GM20000 (cell line): ENCODE measurements at places on chromosomes 1 and 21.

- no peak for DNase-seq
These were observed 2.7 kb upstream of the TMEM61 start for GRCh38 chr1:54977533-54978297.

- no peak for DNase-seq
These were observed 433.1 kb upstream of the KAZN start for GRCh38 chr1:14165371-14165801.

- DNase-seq = no peak
These were observed 279.4 kb downstream of the PTGER3 start for GRCh38 chr1:70768216-70768615.

DNA sequence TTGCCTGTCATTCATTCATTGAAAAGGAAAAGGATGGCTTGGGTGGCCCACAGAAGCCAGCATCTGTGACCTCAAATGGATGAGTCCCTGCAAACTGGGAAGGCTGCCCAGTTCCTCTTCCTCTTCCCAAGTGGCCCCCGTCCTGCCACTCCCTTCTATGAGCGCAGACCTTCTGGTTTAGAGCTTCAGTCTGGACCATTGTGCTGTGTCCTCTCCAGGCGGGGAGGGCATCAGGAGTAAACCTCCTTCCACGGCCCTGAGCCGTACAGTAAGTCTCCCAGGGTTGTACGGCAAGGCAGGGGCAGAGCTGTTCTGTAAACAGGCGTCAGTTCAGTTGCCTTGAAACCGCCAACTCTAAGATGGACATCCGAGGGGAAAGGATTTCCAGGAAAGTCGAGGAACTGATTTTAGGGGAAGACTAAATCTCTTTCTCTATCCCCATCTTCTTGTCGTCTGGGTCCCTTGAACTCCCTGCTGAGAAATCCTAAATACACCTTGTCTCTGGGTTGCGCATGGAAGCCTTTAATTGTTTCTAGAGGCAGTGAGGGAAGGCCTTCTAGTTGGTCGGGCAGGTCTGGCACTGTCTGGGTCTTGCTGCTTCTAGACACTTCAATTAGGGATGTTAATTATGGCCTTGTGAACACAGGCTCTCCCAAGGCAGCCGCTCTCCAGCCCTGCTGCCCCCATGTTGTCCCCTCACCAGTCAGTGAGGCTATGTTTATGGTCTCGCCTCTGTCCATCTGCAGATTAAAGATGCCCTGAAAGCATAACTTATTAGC, 22.1 kb downstream of the SOX13 start:
- no peak for DNase-seq

- DNase-seq = no peak
These were observed 337.5 kb downstream of the CHRM3 start for GRCh38 chr1:239723776-239724367.

DNA sequence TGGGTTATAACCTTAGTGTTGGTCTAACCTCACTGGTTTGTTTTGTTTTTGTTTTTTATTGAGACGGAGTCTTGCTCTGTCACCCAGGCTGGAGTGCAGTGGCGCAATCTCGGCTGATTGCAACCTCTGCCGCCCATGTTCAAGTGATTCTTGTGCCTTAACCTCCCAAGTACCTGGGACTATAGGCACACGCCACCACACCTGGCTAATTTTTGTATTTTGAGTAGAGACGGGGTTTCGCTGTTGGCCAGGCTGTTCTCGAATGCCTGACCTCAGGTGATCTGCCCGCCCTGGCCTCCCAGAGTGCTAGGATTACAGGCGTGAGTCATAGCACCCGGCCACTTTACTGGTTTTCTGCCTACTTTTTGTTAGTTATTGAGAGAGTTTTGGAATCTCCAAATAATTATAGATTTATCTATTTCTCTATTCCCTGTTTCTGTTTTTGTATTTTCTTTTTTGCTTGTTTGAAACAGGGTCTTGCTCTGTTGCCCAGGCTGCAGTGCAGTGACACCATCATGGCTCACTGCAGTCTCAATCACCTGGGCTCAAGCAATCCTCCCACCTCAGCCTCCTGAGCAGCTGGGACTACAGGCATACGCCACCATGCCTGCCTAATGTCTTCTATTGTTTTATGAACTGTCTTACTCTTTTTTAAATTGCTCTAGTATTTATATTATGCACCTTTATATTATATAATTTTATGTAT, 21.4 kb downstream of the SMG7 start:
- no peak for DNase-seq

DNA sequence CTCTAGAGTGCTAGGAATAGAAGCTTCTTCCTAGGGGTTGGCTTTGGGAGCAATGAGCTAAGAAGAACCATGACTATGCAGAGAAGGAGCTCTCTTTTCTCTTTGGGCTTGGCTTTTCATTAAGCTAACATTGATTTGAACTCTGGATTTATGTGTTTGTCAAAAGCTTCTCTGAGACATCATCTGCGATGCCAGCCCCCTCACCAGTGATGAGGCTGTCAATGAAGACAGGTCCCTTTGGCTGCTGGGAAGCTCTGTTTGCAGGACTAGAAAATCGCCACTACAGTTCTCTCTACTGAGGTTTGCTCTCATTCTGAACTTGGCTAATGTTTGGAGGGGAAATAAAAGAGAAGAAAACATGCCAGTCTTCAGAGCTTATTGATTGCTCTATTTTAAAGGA, 185.0 kb downstream of the PCP4 start:
- no peak for DNase-seq

DNA sequence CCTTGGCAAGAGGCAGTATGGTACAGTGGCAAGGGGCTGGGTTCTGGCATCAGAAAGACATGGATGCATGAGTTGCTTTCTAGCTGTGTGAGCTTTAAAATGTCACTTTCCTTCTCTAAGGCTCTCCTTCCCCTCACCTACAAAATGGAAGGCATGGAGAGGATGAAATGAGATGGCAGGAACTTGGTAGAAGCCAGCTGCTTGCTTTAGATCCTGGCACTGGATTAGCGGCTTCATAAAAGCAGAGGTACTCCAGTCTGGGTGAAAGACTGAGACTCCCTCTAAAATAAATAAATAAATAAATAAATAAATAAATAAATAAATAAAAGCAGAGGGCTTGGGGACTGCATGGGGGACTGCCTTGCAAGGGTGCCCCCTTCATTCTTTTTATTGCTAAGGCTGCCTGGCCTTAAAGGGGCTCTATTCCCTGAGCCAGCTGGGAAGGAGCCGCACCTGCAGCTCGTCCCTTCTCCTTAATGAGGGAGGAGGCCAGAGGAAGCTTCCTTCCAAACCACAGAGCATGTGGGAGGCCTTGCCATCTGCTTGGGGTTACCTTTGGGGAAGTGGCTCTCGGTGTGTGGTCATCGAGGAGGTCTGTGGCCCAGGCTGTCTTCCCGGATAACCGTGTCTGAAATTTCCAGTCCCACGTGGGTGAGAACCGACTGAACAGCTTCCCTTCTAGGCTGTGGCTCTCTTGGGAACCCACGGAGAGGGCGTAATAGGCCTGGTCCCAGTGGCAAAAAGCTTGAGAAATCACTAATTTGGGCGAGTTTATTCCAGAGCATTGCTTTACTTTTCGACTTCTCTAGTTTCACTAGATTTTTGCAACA, 2.0 kb upstream of the ATP13A2 start:
- peak; percentile 22 for DNase-seq

- no peak for DNase-seq
These were observed 40.4 kb downstream of the PHC2 start for GRCh38 chr1:33390542-33390941.

DNA sequence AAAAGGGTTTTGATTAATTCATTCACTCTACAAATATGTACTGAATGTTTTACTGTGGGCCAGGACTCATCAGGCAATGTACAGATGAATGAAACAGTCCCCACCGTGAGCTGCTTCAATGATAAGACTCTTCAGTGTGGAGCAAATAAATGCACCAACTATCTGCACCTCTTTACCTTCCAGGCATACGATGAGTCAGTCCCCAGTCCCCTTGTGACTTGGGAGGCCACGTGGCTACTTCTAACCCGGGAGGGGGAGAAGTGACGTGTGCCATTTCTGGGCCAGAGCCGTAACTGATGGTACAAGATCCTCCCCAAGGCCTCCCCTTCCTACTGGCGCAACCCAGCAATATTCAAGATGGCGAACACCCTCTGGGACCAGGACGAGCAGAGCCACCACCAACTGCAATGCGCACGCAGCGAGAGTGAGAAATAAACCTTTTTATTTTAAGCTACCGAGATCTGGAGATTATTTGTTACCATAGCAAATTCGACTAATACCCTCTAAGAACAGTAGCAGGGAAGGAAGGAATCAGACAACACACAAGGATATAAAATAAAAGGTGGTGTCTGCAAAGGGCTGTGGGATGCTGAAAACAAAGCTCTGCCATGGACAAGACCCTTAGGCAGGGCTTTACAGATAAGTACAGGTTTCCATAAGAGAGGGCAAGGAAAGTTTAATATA, 74.5 kb downstream of the NPHP4 start:
- DNase-seq = no peak

- no peak for DNase-seq
These were observed 7.8 kb downstream of the MORN1 start for GRCh38 chr1:2383576-2383975.

DNA sequence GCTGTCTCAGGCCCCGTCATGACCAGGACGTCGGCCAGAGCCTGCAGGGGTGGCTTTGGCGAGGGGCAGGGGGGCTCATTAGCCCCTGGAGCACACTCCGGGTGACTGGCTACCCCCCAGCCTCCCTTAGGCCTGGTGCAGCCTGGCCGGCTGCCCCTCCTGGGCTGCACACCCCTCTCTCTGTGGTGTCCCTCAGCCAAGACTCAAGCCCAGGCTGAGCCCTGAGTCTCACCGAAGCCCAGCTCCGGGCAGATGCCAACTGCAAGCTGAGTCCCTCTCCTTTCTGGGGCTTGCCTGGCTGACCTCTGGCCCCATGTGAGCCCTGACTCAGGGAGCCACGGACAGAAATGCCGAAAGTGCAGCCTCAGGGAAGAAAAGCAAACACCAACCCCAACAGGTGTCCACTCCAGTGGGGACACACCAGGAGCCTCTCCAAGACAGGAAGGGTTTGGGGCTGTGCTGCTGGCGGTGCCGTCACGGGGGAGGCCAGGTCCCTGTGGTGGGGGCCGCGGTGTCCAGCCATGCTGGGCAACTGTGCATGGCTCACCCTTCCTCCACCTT, 5.3 kb upstream of the IBA57 start:
- DNase-seq = no peak

- no peak for DNase-seq
These were observed 215.9 kb downstream of the DISC1 start for GRCh38 chr1:231842441-231842840.

- DNase-seq = no peak
These were observed 47.2 kb downstream of the GALNT2 start for GRCh38 chr1:230114237-230114651.

DNA sequence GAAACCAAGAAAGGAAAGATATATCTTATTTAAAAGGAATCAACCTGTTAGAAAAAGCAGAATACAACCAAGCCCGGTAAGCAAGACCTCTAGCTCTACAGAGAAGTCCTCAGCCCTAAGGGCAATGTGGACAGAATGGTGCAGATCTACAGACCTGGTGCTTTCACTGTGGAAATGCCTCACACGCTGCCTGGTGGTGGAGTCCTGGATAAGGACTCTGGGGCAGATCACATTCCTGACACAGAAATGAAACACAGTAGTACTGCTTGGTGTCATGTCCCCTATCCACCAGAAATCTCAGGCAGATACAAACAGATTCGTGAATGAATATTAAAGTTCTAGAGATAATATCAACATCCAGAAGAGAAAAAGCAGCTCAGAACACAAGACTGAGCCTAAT, 6.8 kb downstream of the CNN3 start:
- no peak for DNase-seq

DNA sequence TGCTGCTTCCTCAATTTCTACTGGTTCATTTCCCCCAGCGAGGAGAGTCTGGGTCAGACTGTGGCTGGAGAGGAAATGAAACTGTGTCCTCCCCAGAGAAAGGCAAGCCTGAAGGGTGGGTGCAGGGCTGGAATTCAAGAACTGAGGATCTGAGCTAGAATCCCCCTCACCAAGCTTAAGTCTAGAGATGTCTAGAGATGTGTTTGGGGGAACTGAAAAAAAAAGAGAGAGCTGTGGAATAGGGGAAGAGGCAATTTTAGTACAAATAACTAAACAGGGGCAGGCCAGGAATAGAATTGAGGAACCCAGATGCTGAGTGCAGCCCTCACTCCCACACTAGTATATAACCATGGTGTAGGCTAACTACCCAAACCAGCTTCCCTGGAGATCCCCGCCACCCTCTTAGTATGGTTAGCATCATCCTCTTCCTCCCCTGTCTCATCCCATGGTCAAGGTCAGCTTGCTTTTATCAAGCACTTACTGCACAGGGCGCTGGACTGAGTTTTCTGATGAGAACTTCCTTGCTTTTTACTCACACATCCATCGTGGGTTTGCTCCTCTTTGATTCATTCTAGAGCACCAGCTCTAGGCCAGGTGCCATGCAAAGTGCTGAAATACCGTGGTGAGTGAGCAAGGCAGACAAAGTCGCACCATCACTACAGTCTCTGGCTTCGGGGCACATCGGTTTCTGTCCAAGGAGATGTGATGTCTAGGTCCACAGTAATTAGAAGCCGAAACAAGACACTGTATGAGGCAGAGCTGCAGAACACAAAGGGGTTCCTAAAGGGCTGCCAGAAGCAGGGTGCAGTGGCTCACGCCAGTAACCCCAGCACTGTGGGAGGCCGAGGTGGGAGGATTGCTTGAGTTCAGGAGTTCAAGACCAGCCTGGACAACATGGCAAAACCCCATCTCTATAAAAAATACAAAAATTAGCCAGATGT, 112.9 kb upstream of the IPO9 start:
- peak; percentile 41 for DNase-seq

GRCh38 chr1:220239966-220240365, 32.3 kb downstream of the RAB3GAP2 start:
- no peak for DNase-seq

DNA sequence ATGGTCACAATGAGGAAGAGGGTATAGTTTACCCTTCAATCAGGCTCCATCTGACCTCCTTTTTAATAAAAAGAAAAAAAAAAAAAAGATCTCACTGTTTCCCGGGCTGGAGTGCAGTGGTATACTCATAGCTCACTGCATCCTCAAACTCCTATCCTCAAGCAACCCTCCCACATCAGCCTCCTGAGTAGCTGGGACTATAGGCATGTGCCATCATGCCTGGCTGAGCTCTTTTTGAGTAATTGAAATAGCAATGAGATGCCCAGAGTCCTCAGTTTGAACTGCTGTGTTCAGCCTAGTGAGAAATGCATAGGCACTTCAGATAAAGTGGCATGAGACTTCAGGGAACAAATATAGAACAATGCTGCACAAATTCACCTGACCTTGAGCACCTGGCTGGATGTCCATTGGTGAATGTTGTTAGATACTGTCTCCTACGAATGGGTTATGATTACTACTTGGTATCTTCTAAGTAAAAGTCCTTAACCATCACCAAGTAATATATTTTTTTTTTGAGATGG, 67.6 kb downstream of the NR5A2 start:
- DNase-seq = no peak

GRCh38 chr1:185238447-185238846, 78.6 kb downstream of the IVNS1ABP start:
- no peak for DNase-seq

- no peak for DNase-seq
These were observed 199.1 kb downstream of the DYRK1A start for GRCh38 chr21:37565530-37566223.

- no peak for DNase-seq
These were observed 3.9 kb downstream of the NEGR1 start for GRCh38 chr1:72278461-72278860.

GRCh38 chr21:38702196-38702595, 103.5 kb upstream of the ETS2 start:
- DNase-seq = no peak

- DNase-seq = no peak
These were observed 76.2 kb downstream of the DPYD start for GRCh38 chr1:97844552-97845089.
